Cardiac septum (tissue), 1 donor: ENCODE measurements at places on chromosomes 5 and 9.

GRCh38 chr9:112348257-112349007 lies 15.0 kb upstream of the PTBP3 start:
- DNase-seq: peak; percentile 91

DNA sequence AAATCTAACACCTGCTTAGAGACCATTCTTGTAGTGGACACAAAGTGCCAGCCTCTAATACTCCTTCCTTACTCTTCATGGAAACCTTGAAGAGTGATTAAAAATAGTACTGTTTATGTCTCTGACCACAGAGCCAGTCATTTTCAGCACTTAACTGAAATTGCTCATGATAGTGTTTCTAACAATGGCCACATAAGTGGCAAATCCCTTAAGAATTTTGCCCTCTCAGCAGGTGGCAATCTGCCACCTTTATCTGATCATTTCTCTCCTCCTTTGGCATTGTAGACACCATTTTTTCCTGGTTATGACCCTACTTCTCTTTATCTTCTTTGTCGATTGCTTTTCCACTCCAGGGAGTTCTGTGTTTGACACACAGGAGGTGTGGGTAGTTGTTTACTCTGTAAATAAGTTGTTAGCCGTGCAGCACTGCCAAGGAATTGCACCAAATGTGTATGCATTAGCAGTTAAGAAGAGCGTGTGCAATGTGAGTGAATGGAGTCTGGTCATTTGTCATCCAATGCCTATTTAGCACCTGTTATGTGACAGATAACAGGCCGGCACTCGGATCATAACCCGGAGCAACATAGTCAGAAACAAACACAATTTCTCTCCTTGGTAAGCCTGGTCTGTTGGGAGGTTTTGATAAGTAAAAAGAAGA lies 36.8 kb upstream of the STARD4 start:
- no peak for DNase-seq

DNA sequence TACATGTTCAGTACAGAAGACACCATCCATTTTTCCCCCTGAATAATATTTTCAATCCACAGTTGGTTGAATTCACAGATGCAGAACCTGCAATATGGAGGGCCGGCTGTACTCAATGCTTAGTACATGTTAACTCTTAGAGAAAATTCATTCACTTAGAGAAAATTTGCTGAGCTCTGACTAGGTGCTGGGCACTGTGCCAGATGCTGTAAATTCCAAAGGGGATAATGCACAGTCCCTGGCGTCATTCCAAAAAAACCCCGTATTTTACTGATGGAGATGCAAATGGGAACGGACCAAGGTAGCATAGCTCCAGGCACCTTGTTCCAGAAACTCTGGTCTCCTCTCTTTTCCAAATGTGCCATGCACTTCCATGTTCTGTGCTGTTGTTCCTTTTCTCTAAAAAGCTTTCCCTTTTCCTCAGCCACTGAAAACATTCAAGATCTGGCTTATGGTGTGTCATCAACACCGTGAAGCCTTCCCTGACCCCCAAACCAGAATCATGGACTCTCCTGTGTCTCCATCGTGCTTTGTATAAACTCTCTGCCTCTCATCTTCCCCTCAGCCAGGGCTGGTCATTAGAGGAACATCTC lies 55.7 kb upstream of the COL15A1 start:
- no peak for DNase-seq

- DNase-seq: no peak
Observed at GRCh38 chr5:81069990-81070389, 109.8 kb downstream of the RASGRF2 start.

GRCh38 chr5:179759581-179760551 lies 27.2 kb downstream of the MAML1 start:
- DNase-seq: peak; percentile 65

- no peak for DNase-seq
Observed at GRCh38 chr9:127541865-127542264, 70.2 kb upstream of the STXBP1 start.

GRCh38 chr5:34580983-34581382 lies 75.1 kb upstream of the RAI14 start:
- DNase-seq: no peak
